ENCODE measurements at places on chromosomes 11 and 22.

- DNase-seq = no peak
These were observed 96.9 kb downstream of the TRMU start for GRCh38 chr22:46432164-46433068.

- no peak for DNase-seq
These were observed 82.2 kb downstream of the PHF21B start for GRCh38 chr22:44927463-44928135.

GRCh38 chr11:117819096-117820040 is 5.2 kb downstream of the FXYD2 start:
- DNase-seq = no peak

- no peak for DNase-seq
These were observed 53.2 kb upstream of the CDON start for GRCh38 chr11:126115816-126116331.

- DNase-seq = no peak
These were observed 88.7 kb upstream of the TIMP3 start for GRCh38 chr22:32712644-32713355.

DNA sequence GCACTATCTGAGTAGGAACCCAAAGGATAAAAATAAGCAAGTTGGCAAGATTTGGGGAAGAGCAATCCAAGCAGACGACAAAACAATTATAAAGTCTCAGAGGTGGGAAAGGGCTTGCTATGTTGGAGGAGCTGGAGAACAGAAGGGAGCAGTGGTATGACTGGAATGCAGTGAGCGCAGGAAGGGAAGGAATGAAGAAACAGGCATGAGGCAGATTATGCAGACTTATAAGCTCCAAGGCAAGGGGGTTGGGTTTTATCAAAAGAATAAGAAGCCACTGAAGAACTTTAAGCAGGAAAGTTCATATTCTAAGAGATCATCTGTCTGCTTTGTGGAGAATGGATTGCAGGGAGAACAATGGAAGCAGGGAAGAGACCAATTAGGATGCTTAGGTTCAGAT is 31.7 kb downstream of the PGM2L1 start:
- no peak for DNase-seq

DNA sequence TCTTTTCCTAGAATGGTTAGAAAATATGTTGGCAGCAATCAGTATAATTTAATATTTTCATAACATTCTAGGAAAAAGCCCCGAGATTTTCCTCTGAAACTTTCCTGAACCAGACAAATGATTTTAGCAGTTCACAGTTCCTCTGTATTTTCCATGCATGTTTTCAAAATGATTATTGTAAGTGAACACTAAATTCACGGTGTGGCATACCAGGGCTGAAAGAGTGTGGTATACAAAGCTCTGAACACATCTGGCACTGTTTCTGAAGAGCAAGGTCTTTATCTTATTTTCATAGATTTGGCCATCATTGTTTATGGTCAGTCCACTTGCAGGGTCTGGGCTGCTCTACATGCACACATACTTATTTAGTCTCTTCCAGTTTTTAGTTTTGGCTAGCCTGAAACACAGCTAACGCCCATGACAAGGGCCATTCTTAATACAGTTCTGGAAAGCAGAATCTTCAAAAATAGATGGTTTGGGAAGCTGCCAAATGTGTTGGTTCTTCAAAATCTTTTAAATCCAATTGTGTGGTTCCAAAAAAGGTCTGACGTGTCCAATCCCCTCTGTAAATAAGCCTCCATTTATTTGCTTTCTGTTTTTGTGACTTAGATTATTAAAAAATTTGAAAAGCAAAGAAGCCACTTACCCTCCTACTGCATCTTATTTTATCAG is 7.9 kb upstream of the GAB2 start:
- DNase-seq = no peak

GRCh38 chr11:102368472-102368871 is 21.5 kb downstream of the BIRC2 start:
- DNase-seq = no peak

DNA sequence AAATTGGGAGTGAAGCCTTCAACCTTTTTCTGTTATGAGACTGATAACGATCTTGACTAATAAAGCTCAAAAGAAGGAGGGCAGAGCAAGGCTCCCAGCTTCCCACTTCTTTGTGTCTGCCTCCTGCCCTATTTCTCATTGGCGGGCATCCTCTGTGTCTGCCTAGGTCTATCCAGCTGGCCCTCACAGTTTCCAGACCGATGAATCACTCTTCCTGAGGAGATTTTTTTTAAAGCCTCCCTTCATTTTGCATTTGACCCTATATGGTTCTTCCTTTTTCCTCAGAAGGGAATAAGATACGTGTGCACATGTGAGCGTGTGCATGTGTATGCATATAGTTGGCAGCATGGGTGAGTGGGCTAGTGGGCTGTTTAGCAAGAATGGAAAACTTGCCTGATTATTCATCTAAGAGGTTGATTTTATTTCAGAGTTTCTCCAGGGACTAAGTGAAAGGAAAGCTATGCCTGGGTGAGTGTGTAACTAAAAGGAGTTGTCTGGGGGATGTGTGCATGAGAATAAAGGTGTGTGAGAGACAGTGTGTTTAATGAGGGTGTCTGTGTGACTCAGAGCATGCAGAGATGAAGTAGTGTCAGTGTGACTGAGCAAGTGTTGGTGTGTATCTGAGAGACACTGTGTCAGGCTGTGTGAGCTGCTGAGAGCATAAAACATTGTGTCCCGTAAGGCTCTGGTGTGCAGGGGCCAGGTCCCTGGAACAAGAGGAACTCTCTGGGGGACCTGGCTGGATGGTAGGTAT is 12.2 kb downstream of the PHLDB1 start:
- DNase-seq = no peak

DNA sequence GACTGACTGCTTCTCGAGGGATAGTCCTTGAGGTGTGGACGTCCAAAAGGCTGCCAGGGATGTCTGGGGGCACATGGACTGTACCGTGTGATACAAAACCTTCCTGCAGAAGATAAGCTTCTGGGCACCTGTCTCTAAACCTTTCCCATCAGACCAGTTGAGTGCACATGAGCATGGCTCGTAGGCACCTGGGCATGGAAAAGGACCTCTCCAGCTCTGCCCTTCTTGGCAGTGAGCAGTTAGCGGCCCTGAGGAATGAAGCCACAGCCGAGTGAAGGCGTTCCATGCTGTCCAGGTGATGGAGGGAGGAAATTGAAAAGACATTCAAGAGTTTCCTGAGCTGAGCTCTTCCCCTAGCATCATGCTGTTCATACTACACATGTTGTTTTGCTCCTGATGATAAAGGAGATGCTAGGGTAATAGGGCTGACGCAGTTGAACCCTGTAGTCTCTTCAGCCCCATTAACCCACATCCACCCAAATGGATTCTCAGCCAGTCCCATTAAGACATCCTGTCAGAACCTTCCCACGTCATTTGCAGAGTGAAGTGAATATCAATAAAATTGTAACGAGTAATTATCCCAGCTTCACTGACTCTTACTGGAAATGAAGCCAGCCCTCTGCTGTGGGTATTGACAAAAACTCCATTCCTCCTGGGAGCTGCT is 138.6 kb downstream of the KIRREL3 start:
- DNase-seq = no peak

DNA sequence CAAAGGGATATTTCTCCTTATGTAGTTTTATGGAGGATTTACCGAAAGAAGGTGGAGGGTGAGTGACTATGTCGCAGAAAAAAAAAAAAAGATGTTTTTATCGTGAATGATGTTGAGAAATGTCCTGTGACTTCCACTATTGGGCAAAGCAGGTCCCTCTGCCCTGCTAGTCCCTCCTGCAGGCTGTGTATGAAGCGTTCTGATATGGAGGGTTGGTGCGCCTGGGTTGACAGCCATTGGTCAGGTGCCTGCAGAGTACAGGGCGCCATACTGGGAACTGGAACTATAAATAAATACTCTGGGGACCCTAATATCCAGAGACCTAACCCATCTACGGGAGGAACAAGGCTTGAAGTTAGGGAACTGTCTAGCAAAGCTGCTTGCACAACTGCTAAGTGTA is 1.5 kb downstream of the IL17RA start:
- no peak for DNase-seq

GRCh38 chr11:123543797-123544196 is 110.6 kb downstream of the SCN3B start:
- no peak for DNase-seq

DNA sequence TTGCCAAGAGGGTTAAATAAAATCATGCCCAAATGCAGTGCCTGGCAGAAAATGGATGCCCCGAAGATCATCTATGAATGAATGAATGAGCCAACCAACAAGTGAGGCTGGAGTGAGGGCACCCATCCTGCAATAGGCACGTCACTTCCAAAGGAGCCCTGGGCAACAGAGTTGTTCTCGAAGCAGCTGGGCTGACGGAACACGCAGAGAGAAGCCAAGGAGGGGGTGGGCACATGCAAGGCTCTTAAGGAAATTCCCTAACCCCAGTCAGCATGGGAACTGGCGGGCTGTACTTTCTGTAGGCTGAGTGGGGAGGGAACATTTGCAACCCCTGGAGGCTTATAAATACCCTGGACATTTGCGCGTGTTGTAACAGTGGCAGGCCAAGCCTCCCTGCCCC is 11.6 kb upstream of the CHADL start:
- no peak for DNase-seq

DNA sequence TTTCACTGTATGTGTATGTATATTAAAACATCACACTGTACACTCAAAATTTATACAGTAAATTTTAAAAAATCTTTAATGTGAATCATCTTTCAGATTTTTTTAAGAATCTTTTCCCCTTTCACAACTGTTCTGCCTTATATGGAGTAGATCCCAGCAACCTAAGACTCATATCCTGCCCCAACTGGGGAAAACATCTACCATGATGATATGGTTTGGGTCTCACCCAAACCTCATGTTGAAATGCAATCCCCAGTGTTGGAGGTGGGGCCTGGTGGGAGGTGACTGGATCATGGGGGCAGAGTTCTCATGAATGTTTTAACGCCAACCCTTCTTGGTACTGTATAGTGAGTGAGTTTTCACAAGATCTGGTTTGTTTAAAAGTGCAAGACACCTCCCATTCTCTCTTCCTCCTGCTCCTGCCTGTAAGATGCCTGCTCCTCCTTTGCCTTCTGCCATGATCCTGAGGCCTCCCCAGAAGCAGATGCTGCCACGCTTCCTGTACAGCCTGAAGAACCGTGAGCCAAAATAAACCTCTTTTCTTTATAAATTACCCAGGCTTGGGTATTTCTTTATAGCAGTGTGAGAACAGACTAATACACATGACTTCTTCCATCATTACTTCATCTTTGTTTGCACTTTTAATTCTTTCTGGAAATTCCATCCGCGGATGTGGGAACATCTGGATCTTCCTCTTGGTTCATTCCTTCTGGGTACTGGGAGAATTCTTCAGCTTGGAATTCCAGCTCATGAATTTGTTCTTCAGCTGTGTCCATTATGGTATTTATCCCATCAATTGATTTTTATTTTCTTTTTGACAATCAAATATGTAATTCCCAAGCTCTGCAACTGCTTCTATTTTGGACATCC is 36.9 kb downstream of the LINC01488 start:
- DNase-seq = no peak

DNA sequence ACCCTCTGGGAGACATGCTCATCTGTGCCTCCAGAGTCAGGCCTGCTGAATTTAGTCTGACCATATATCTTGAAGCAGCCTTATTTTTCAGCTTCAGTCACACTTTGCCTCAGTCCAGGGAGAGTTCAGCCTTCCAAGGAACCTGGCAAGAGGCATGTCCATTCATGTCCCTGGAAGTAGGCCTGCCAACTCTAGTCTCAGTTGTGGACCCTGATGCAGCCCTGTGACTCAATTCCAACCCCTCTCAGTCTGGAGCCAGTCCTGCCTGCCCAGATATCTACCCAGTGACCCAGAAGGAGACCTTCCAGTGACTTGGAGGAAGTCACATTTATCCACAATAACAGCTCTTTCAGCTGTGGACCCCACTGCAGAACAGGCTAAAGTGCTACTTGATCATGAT is 566.6 kb downstream of the TMEM135 start:
- no peak for DNase-seq

- no peak for DNase-seq
These were observed 7.9 kb downstream of the LDHC start for GRCh38 chr11:18420067-18420466.

GRCh38 chr11:73240190-73240781 is 22.2 kb downstream of the P2RY2 start:
- DNase-seq = no peak

GRCh38 chr22:42257386-42257785 is 13.1 kb downstream of the TCF20 start:
- no peak for DNase-seq

All from stimulated activated CD4-positive, alpha-beta T cell treated with anti-CD3 and anti-CD28 coated beads, Interleukin-12 subunit alpha, Interleukin-12 subunit beta, amount 100 ng/mL, for 48 hours (primary cell).